Muscle of leg (tissue), 16 donors: ENCODE measurements at places on chromosomes 4 and X. TPM values are rescaled to one million over a fixed set of nuclear protein-coding genes. Genes with fewer than 3 reads are reported as not detected.

HTN1 gene
- not detected for polyA plus RNA-seq

SHROOM2 gene
- polyA plus RNA-seq: 1.7 TPM

UBA6 gene
- 34.7 TPM for polyA plus RNA-seq

DNA sequence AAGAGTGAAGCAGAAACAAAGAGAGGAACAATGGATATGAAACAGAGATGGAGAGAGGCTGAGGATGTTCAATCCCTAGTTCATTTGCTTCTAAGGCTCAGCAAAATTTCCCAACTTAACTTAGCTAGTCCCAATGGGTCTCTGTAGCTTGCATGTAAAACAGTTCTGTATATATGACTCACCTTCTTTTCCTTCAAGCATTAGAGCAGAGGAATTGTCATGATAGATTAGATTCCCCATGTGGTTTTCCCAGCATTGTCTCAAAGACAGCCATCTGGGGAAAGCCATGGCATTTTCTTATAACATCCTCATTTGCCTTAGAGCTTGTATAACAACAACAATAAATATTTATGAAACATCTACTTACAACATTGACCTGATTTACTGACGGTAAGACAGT, 93.9 kb upstream of the GATB start:
- no peak for DNase-seq

DNA sequence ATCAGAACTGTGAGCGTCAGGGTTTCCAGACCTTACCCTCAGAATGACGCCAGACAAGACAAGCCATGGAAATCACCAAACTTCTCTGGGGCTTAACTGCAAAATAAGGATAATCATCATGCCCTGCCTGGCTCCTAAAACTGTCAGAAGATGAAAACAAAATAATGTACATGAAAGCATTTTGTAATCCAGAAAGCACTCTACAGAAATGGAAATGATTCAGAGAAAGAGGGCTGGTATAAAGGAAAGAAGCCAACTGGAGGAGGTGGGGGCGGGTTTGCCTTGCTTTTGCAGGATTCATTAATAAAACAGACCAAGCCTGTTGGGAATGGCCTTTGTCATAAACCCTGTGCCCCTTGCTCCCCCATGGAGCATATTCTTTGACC, 47.3 kb downstream of the SEPSECS start:
- DNase-seq: peak; percentile 31

GRCh38 chr4:115152081-115152480, 38.7 kb upstream of the NDST4 start:
- no peak for DNase-seq
